ENCODE measurements at places on chromosomes 16 and 17. TPM values are rescaled to one million over a fixed set of nuclear protein-coding genes. Genes with fewer than 3 reads are reported as not detected.

GLP2R gene
- polyA plus RNA-seq: not detected

MYO15A gene
- 0.43 TPM for polyA plus RNA-seq

NUDT7 gene
- 10.6 TPM for polyA plus RNA-seq

DNA sequence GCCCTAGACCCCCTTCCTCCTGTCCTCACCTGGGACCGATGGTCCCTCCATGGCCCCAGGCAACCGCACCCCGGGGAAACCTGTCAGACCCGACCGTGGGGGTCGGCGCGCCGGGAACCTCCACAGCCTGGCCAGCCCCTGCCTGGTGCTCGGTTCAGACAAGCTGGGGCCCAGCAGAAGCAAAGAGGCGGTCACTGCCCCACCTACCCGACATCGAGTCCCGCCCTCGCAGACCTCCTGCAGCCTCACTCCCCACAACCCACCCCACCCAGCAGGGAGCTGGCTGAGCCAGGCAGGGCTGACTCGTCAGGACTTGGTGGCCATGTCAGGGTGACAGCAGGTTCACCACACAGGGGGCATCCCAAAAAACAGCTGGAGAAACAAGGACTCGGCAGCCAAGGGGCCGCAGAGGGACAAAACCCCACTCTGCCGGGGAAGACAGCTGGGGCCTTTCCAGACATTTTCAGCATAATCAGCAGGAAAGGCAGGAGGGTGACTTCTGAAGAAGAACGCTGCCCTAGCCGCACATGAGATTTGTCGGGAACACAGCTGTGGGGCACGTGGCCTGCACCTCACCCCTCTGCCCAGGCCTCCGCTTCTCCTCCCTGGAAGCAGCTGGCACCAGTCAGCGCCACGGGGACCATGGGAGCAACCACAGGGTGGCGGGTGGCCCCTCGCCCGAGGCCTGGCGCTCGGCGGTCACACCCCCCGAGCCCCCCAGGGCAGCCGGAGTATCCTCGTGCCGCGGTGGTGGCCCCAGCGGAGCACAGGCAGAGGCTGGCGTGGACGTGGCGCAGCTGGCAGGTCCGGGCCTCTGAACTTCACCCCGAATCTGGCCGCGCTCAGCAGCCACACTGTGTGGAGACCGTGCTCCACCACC, 22.9 kb downstream of the GNPTG start:
- no peak for DNase-seq

DNA sequence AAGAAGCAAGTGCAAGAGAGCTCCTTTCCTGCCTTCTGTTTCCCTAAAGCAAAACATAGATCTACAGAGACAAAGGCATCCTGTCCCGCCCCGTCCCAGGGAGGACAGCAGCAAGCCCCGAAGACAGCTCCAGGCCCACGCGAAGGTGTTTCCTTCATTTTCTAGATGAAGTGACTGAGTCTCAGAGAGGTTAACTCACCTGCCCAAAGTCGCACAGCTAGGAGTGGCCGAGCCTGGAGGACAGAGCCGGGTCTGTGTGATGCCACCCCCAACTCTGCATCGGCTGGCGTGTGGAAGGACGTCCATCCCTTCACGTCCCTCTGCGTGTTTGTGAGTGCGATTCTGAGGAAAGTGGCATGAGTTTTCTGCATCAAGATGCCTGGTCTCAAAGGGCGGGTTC, 187.2 kb upstream of the CHMP6 start:
- peak; percentile 13 for DNase-seq

GRCh38 chr16:80948886-80949493, 57.7 kb downstream of the CMC2 start:
- no peak for DNase-seq

DNA sequence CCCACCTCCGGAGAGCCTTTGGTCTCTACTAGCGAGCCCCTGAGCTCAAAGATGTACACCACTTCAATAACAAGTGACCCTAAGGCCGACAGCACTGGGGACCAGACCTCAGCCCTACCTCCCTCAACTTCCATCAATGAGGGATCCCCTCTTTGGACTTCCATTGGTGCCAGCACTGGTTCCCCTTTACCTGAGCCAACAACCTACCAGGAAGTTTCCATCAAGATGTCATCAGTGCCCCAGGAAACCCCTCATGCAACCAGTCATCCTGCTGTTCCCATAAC, 702 bp downstream of the SPN start:
- DNase-seq: no peak

DNA sequence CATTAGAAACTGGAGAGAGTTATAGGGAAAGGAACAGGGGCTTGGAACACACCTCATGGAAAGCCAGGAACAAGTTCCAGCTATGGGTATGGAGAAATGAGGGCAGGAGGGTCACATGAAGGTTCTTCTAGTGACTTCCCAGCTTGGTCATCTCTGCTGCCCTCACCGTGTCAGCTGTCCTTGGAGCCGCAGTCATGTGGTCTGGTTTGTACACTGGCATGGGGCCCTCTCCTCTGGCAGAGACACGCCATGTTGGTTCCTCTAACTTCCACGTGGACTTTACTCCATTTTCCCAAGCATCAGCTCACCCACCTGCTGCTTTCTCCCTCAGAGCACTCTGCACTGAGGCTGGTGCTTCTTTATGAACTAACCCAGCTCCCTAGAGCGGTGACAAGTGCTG, 26.3 kb downstream of the MPG start:
- no peak for DNase-seq

DNA sequence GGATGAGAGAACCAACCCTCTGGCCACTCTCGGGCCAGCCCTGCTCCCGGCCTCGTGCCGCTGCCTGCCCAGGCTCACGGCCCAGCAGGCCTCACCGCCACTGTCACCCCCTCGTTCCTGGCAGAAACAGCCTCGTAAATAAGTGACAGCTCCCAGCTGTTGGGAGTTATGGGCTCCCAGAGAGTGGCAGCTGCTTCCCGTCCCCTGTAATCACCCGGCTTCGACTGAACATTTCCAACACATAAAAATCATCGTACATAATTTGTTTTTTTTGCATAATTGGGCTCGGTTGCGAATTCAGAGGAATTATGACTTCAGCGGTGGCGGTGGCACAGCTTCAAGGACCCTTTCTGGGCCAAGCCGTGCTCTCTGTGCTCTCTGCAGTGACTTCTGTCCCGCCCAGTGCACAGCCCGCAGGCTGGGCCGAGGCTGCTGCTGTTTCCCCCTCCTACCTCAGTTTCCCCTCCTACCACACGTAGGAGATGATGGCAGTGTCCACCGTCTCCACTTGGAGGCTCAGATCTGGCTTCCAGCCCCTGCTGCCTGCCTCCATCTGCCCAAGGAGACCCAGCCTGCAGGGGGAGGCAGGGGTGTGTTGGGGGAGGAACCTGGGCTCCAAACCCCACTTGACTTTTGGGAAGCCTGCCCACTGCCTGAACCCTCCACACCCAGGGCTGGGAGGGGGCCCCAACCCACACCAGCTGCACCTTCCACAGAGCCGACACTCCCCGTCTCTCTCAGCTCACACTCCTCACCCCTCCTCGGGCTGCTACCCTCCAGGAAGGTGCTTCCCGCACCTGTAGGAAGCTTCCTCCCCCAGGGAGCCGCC, 84.9 kb downstream of the RTN4RL1 start:
- DNase-seq: no peak
